ENCODE measurements at places on chromosomes 2 and 18.
A peak's percentile ranks its signal among the peaks of the same experiment; 100 is the strongest.

DNA sequence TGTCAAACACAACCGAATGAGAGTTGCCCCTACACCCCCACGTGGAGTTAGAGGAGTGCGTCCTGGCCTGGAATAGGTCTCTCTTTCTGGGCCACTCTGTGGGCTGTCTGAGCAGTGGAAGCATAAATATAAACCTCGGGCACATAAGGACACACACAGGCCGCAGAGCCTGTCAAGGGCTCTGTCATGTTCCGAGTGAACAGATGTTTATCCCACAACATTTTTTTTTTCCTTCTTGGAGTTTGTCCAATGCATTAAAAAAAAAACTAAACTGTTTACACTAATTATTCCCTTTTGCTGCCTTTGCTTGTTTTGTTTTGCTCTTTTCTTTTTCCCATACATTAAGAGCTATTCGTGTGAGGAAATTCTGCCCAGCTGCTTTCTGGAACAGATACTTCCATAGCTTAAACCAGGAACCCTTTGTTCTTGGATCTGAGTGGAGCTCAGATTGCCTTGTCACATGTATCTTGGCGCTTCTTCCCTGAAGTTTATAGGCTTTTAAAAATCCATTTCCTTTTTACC, 228.3 kb upstream of the FOSL2 start:
- no peak for DNase-seq

- DNase-seq, result peak; percentile 30
Measured at GRCh38 chr2:55431982-55432627, 12.4 kb upstream of the CCDC88A start.

GRCh38 chr2:215556979-215557378, 121.1 kb upstream of the FN1 start:
- DNase-seq, result no peak

DNA sequence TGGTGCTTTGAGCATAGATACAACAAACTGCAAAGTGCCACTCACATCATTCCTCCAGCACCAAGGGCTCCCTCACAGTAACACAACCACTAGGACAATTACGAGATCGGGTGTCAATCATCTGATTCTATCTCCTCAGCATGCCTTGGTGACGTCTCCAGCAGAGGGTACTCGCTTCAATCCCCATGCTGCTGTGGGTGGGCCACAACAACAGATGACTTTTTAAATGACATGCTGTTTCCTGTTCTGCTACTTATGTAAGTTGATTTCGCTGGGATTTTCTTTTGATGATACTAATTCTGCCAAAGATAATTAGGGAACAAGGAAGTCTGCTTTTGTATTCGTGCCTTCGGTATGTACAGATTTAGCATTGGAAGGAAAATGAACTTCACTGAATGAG, 1113.0 kb downstream of the BCL11A start:
- DNase-seq, result no peak

GRCh38 chr2:237894986-237895543, 35.6 kb downstream of the RAMP1 start:
- DNase-seq, result no peak

DNA sequence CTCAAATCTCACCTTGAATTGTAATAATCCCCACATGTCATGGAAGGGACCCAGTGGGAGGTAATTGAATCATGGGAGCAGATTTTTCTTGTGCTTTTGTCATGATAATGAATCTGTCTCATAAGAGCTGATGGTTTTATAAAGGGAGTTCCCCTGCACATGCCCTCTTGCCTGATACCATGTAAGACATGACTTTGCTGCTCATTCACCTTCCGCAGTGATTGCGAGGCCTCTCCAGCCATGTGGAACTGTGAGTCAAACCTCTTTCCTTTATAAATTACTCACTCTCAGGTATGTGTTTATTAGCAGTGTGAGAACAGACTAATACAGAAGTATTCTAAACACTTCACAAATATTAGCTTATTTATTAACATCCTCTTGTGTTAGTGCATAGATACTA, 516.7 kb downstream of the LRRTM4 start:
- DNase-seq, result no peak

- peak; percentile 24 for DNase-seq
Measured at GRCh38 chr2:98769784-98770183, 38.9 kb upstream of the MGAT4A start.

GRCh38 chr2:238922435-238922834, 74.5 kb downstream of the TWIST2 start:
- DNase-seq, result no peak

GRCh38 chr2:44983836-44984604, 25.2 kb downstream of the SIX2 start:
- DNase-seq, result no peak

GRCh38 chr18:63208676-63209075, 110.9 kb downstream of the BCL2 start:
- DNase-seq, result no peak

DNA sequence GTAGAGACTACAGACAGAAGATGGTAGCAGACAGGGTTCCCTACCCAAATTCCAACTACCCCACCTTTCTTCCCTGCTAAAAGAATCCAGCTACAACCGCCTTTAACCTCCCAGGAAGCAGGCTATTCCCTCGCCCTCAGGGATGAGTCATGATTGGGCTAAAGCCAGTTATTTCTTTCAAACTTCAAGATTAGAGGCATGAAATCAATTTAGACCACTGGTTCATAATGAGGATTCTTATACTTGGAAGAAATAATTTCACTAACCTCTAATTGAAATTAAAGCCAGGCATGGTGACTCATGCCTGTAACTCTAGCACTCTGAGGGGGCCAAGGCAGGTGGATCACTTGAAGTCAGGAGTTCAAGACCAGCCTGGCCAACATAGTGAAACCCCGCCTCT, 20.0 kb downstream of the TRIP12 start:
- no peak for DNase-seq

- no peak for DNase-seq
Measured at GRCh38 chr2:120653046-120653445, 82.6 kb upstream of the GLI2 start.

Measured in CD4-positive, alpha-beta T cell treated with Interleukin-15 for 4 hours (primary cell).